ENCODE measurements at places on chromosomes 3 and 15.
A peak's percentile ranks its signal among the peaks of the same experiment; 100 is the strongest.

DNA sequence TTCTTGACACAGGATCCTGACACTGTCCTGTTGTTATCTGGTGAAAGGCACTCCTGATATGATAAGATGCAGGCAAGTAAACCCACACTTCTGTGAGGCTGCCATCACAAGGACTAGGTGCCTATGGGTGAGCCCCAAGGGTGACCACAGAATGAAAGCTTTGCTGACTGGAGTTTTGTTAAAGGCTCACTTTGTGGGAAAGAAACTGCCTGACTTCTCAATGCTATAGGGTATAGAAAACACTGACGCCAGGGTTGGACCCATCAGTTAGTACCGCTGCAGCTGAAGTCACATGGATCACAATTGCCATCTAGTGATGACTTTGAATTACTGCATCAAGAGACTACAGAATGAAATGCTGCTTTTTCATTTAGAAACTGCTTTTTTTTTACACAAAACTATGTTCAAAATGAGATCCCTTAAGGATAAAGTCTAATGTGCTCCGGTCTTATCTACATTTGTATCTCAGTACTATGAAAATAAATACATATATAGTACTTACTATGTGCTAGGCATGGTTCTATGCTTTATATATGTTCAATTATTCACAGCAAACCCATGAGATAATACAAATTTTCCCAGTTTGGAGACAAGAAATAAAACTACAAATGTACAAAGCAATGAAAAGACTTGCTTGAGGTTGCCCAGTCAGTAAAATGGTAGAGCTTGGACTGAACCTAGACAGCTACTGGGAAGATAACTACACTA, 64.2 kb upstream of the CMSS1 start:
- peak; percentile 85 for DNase-seq

GRCh38 chr3:182357928-182358327, 435.4 kb upstream of the ATP11B start:
- DNase-seq, result no peak

DNA sequence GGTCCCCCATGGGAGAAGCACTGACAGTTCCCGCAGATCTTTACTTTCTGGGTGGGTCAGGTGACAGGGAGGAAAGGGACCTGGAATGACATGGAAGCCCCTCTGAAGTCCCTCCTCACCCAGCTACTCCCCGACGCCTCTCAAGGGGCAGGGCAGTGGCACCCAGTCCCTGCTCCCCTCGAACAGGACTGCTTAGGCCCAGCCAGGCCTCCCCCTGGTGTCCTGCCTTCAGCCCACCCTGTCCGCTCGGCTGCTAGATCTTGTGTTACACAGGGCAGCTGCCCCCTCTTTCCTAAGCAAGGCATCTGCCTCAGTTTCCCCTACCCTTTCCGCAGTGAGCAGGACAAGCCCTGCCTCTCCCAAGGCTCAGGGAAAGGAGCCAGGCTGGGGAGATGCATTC, 226.5 kb downstream of the XXYLT1 start:
- DNase-seq, result no peak

DNA sequence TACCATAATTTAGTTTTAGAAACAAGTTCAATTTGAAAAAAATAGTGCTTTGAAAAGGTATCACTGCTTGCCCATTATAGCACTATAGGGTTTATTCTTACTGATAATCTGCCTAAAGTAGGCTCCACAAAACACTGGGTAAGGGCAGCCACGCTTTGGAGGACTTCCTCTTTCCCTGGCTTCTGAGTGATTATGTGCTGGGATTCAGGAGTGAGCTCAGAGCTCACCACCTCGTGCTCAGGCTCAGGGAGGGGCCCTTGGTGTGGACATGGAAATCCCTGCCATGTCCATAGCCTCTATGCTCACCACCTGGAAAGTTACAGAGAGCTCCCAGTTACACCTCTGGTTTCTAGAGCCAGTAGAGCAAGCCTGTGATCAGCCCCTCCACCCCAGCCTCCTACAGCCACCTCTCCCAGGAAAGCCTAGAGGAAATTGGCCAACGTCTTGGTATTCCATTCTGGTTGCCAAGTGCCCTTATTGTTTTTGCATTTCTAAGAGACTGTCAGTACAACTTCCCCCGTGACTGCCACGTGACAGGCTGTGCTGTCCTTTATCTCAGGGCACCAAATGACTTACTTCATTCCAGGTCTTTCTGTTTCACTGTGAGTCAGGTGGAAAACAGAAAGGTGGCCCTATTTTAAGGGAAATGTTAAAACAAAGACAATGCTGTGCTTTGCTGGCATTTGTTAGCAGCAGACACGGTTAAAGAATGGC, 316.0 kb downstream of the RORA start:
- DNase-seq, result no peak

GRCh38 chr3:148184798-148185197, 512.9 kb upstream of the AGTR1 start:
- DNase-seq, result no peak

DNA sequence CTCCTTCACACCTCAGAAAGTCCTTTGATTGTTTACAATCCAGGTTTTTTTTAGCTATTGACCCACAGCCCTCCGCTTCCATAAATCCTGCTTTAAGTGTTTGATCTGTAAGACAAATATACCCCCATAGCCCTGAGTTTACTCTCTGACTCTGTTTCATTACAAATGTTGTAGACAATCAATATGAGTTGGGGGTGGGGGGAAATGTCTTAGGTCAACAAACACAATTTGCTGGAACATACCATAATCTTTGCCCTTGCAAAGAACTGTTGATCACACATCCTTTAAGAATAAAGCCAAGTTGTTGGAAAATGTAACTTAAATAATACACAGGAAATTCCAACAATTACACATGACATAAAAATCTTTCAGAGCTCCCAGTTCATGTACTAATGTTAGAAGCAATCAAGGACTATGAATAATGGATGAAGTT, 301.8 kb upstream of the SEMA6D start:
- peak; percentile 34 for DNase-seq

- peak; percentile 87 for DNase-seq
Observed at GRCh38 chr15:63338170-63338569, 43.5 kb downstream of the CA12 start.

DNA sequence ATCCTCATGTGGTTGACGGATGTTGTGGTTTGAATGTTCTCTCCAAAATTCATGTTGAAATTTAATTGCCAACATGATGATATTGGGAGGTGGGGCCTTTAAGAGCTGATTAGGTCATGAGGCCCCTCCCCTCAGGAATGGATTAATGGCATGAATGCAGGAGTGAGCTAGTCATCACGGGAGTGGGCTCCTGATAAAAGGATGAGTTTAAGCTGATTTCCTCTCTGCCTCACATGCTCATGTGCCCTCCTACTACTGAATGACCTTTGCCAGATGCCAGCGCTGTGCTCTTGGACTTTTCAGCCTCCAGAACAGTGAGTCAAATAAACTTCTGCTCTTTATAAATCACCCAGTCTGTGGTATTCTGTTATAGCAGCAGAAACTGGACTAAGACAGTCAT, 111.2 kb downstream of the MYO5A start:
- peak; percentile 33 for DNase-seq

GRCh38 chr3:76300746-76301145, 515.4 kb upstream of the ZNF717 start:
- DNase-seq, result no peak

- no peak for DNase-seq
Observed at GRCh38 chr3:150082898-150083654, 112.4 kb upstream of the PFN2 start.

DNA sequence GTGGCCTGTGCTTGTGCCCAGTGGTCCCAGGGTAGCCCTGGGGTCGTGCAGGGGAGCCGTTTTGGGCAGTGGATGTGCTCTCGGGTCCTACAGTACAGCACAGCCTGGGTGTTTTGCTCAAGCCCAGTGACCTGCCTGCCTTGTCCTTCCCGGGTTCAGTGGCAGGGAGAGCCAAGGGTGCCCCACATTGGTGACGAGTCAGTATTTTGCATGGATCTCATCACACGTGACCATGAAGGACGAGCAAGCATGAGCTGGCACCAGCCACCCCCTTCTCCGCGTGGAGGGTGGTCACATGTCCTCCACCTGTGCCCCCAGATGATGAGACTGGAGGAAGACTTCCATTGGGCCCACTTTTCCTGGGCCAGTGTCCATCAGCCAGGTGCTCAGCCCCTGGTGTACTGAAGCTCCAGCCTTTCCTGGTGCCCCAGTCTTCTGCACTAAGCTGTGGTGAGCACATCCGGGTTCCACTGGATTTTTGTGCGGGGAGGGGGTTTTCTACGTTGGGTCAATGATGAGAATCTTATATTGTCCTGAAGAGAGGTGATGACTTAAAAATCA, 197.5 kb downstream of the UBE3A start:
- DNase-seq, result no peak

GRCh38 chr3:78794431-78794830, 973.4 kb downstream of the ROBO1 start:
- DNase-seq, result no peak

- DNase-seq, result peak; percentile 39
Observed at GRCh38 chr3:51391566-51392354, 675 bp downstream of the RBM15B start.

DNA sequence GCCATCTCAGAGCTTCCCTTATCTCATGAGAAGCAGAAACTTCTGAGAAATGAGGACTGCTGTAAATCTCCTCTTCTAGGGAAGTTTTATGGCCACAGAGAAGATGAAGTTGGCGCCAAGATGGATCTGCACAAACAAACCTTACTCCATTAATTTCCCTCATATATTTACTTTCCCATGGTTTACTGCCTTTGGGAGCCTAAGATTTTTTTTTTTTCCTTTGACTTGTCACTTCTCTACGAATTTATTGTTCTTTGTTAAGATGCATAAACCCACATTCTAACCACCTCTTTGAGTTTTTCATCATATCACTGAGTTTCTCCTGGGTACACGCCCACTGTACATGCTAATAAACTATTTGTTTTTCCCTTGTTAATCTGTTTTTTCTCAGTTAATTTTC, 21.5 kb upstream of the NPTN start:
- no peak for DNase-seq

DNA sequence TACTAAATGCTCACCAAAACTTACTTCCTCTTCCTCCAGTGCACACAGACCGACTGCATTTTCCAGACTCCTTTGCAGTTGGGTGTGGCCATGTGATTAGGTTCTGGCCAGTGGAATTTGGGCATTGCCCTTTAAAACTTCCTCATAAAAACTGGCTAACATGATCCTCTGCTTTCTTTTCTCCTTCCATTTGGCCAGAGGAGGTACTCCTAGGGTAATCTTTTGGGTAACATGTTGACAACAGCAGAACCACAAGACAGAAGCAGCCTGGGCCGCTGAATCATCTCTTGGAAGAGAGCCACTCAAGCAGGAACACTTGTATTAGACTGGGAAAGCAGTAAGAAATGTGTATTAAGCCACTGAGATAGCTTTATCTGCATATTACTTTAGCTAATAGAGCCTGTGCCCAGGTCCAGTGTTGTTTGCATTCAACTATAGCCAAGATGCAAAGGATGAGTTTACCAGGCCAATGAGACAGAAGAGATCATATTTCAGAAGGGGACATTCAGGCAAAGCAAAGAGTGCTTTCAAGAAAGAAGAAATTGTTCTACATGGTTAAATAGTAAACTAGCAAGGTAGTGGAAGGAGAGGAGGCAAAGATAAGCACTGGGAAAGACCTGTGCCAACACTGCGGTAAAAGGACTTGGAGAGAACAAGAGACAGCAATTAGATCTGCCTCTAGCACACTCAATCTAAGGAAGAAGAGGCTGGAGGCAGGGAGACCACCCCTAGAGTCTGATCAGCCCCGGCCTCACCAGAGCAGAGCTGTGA, 79.8 kb downstream of the PLCH1 start:
- peak; percentile 89 for DNase-seq

DNA sequence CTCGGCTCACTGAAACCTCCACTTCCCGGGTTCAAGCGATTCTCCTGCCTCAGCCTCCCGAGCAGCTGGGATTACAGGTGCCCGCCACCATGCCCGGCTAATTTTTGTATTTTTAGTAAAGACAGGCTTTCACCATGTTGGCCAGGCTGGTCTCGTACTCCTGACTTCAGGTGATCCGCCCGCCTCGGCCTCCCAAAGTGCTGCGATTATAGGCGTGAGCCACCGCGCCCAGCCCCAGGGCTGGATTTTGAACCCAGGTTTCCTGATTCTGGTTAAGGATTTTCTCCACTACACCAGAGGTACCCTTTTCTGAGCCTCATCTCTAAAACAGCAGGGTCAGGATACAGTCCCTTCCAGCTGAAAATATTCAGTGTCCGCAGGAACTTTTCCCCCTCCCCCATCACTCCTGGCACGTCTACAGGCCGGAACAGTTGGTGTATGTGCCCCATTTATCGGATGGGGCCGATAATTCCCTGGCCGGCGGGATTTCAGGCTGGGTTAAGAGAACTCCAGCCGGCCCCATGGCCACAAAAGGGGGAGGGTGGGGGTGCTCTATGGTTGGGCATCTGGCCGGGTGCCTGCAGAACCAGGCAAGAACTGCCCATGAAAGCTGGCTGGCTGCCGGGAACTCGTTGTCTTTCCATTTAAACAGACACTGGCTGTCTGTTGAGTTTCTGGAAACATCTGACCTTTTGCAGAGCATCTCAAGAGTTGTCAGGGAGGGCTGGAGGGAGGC, 26.8 kb upstream of the SEMA4B start:
- peak; percentile 46 for DNase-seq

DNA sequence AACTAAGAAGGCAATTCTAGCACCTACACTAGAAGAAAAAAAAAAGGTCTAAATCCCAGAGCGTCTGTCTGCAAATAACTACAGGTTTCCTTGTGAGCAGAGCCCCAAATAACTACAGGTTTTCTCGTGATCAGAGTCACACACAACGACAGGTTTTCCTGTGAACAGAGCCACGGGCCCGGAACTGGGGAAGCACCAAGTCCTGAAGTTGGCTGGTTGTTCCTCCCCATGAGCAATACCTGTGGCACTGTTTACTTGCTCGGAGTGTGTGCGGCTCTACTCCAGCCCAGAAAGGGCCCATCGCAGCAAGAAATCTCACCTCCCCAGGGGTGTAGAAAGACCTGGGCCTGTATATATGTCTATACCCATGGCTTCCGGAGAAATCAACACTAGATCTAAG, 644 bp upstream of the MASP1 start:
- DNase-seq, result no peak

GRCh38 chr3:45802146-45802545, 5.8 kb upstream of the SLC6A20 start:
- DNase-seq, result no peak

- no peak for DNase-seq
Observed at GRCh38 chr3:140470962-140471361, 206.9 kb upstream of the TRIM42 start.

DNA sequence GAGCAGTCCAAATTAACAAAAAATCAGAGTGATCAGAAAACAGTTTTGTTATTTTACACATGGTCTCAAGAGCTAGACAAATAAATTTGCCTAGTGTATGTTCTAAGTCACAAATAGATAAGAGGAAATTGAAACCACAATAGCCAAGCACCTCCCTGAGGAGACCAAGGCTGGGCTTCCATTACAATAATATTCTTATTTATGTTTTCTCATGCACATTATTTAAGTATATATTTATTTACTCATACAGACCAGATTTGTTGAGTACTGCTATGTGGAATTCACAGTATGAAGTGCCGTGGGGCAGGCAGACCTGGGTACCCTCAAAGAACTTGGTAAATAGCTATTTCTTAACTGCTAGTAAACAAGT, 242.3 kb upstream of the ICE2 start:
- DNase-seq, result no peak

GRCh38 chr3:144308396-144308795, 336.8 kb downstream of the DIPK2A start:
- peak; percentile 4 for DNase-seq

- no peak for DNase-seq
Observed at GRCh38 chr3:43964640-43965039, 273.9 kb downstream of the ABHD5 start.

- DNase-seq, result no peak
Observed at GRCh38 chr3:122067214-122067550, 12.0 kb downstream of the CD86 start.
